ENCODE measurements at places on chromosomes 1 and 21.

- peak; percentile 80 for DNase-seq
Measured at GRCh38 chr1:155000726-155001424, 1.7 kb upstream of the ZBTB7B start.

- no peak for DNase-seq
Measured at GRCh38 chr1:235067396-235068157, 61.1 kb downstream of the TOMM20 start.

DNA sequence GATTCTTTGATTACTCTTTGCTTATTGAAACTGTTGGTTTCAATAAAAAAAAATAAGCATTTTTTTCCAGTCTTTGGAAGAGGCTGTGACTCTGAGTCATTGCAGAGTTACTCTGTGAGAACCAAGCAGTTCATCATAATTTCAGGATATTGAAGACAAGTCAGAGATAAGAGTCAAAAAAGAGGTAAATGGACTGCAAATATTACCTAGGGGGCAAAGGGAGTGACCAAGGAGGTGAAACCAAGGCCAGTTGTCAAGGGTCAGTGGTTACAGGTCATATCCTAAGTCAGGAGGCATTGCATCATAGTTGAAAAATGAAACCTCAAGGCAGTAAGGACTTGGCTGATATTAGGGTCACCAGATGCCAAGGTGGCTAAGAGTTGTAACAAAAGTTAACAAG, 597.1 kb upstream of the USP24 start:
- DNase-seq, result no peak

GRCh38 chr1:24830680-24831272, 85.5 kb downstream of the CLIC4 start:
- no peak for DNase-seq

GRCh38 chr1:159843459-159843858, 16.8 kb downstream of the SLAMF8 start:
- DNase-seq, result no peak

GRCh38 chr1:79945391-79945790, 938.9 kb upstream of the ADGRL4 start:
- DNase-seq, result no peak

DNA sequence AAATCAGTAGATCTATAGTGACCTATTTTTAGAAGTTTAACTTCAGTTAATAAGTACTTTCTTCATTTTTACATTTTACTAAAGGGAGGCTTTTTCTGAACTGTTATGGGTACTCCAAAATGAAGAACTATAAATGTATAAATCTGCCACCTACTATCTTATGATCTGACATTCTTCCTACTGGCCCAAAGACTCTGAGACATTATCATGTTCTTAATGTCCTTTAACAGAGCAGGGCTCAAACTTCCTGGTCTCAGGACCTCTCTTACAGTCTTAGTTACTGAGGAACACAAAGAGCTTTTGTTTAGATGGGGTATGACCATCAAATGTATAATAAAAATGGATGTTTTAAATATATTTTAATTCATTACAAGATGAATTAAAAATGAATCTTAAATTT, 8.9 kb downstream of the TRIM33 start:
- no peak for DNase-seq

- DNase-seq, result peak; percentile 55
Measured at GRCh38 chr1:206479183-206480125, 9.2 kb downstream of the IKBKE start.

GRCh38 chr1:149987297-149987595, 23.3 kb downstream of the OTUD7B start:
- no peak for DNase-seq

DNA sequence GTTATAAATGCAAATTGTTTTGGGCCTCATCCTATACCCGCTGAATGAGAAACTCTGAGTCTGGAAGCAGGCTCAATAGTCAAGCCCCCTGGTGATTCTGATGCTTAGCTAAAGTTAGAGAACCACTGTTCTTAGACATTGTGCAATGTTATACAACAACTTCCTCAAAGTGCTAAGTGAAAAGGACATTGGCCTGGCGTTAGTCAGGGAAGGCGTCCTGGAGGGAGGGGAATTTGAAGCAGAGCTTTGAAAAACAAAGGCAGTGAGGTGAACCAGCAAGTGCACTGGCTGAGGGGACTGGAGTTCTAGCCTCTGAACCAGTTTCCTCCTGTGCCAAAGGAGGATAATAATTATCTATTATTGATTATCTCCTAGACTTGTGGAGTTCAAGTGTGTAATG, 5.1 kb downstream of the CD1D start:
- no peak for DNase-seq

GRCh38 chr1:238060061-238060460, 169.3 kb upstream of the ZP4 start:
- no peak for DNase-seq

DNA sequence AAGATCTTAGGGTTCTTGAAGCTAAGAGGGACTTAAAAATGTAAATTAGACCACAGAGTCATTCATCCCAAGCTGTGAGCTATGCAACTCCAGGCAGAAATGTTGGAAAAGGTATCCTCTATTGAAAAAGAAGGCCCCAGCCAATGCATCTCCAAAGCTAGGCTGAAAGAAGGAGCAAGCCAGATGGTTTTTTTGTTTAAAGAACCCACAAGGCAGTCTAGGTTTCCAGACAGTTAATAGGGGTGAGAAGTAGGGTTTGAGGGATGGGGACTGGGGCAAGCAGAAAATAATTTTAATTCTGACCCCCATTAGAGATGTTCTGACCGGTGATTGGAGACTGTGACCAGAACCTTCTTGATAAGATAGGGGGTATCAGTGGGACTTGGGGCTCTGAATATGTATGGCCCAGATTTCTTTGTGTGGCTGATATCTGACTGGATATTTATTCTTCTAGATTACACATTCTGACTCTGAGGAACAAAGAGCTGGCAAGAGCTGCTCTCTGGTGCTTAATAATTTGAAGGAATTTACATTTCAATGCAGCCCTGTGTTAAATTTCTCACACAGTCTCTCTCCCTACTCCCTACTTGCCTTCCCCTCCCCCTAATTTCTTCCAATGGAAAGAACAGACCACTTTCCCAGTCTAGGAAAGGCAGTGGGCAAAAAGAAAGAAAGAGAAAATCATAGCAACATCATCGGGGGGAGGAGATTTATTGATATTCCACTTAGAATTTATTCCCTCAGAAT, 104.9 kb downstream of the NUF2 start:
- DNase-seq, result no peak

DNA sequence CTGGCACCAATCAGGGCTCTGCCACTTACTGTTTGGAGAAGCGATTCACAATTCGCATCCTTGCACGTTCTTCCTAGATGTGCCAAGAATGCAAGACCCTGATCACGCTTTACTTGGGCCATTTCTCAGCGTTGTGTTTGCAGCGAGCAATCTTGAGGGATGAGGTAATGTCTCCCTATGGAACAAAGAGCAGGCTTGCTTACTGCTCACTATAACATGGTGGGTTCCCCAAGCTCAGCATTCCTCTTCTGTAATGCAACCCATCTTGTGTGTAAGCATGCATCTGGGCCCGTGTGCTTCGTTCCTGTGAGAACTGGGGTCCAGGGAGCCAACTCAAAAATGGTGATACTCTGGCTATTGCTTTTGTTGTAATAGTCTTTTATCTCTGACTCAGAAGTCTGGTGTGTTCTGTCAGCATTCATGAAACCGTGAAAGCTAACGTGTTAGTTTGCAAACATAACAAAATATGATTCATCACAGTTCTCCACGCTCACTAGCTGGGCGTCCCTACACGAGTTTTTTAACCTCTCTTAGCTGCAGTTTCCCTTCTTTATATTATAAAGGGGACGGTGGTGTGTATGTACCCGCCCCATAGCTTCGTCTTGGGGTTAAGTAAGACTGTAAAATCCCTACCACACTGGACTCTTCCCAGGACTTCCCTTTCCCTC, 33.3 kb downstream of the DNTTIP2 start:
- no peak for DNase-seq

GRCh38 chr1:11594222-11594621, 60.0 kb downstream of the FBXO2 start:
- DNase-seq, result no peak

- no peak for DNase-seq
Measured at GRCh38 chr1:224067621-224068457, 46.1 kb upstream of the FBXO28 start.

DNA sequence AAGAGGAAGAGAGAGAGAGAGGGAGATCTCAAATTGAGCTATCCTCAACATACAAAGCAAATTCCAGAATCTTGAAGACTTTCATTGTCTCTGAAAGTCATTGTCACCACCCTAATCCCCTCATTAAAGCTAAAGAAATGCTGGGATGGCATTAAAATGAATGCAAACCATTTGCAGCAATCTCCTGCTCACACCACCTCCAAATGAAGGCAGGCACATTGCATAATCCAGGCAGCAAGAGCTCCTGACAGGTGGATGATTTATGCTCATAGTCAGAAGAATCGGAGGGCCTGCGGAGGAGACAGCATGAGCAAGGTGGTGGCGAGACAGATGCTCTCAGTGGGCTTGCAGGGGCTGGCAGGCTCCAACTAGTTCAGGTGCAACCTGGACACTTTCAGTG, 90.2 kb downstream of the ESRRG start:
- no peak for DNase-seq

DNA sequence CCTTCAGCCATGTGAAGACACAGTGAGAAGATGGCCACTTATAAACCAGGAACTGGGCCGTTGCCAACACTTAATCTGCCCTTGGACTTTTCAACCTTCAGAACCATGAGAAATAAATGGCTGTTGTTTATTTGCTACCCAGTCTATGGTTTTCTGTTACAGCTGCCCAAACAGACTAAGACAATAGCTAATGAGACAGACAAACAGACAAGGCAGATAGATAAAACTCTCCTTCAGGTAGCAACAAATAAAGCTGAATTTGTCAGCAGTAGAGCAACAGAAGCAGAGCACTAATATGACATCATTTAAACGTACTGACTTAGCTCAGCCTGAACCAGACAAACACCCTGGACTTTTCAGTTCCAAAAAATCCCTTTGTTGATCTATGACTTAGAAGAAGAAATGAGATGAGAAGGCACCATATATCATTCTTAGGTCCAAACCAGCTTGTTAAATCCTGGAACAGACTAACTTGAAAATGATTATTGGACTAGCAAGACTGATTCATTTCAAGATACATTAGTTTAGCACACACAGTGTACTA, 27.0 kb downstream of the ZZZ3 start:
- no peak for DNase-seq
